GM23248 (cell line): ENCODE measurements at places on chromosomes 5 and 9. TPM values are rescaled to one million over a fixed set of nuclear protein-coding genes. Genes with fewer than 3 reads are reported as not detected.

The SPINK13 gene
- not detected in 2 replicates for total RNA-seq

The ACTBL2 gene
- 0.11 and 0.76 TPM in 2 replicates for total RNA-seq

The TRPM3 gene
- not detected in 2 replicates for total RNA-seq

GRCh38 chr5:137273511-137273910 is 225.6 kb downstream of the SPOCK1 start:
- no peaks in the 10 kb centered on the region for H3K36me3 ChIP-seq
- H3K4me1 ChIP-seq = peaks cover 17% of the 10 kb centered on the region
- H3K27me3 ChIP-seq = no peaks in the 10 kb centered on the region
- no peak overlapping the region for H3K4me3 ChIP-seq
